Activated B cell treated with CpG ODN at 0.5 μM for 24 hours (primary cell): ENCODE measurements at places on chromosomes 7 and 10. TPM values are rescaled to one million over a fixed set of nuclear protein-coding genes. Genes with fewer than 3 reads are reported as not detected.

GRCh38 chr7:76411626-76412025, 2.1 kb upstream of the SSC4D start:
- no peaks in the 10 kb centered on the region for H3K36me3 ChIP-seq
- no peak overlapping the region for H3K4me3 ChIP-seq
- H3K27ac ChIP-seq, result no peak overlapping the region
- no peaks in the 10 kb centered on the region for H3K4me1 ChIP-seq
- H3K27me3 ChIP-seq, result no peaks in the 10 kb centered on the region

DNA sequence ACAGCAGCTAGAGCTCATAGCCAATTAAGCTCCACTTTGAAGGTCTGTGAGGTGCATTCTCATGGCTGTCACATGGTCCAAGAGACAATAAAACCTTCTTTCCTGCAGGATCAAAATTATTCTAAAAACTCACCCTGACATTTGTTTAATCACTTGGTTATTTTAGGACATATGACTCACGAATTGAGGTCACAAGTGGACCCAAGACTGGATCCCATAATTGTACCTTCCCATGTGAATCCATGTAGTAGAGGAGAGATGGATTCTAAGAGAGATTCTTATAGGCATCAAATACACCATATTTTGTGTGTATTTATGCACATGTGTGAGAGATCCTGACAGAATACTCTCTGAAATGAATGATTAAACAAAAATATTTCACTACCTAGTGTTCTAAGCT, 18.1 kb downstream of the POLR1F start:
- no peak overlapping the region for H3K27ac ChIP-seq
- no peaks in the 10 kb centered on the region for H3K36me3 ChIP-seq
- H3K4me1 ChIP-seq, result no peaks in the 10 kb centered on the region
- DNase-seq, result no peak
- no peak overlapping the region for H3K4me3 ChIP-seq

DNA sequence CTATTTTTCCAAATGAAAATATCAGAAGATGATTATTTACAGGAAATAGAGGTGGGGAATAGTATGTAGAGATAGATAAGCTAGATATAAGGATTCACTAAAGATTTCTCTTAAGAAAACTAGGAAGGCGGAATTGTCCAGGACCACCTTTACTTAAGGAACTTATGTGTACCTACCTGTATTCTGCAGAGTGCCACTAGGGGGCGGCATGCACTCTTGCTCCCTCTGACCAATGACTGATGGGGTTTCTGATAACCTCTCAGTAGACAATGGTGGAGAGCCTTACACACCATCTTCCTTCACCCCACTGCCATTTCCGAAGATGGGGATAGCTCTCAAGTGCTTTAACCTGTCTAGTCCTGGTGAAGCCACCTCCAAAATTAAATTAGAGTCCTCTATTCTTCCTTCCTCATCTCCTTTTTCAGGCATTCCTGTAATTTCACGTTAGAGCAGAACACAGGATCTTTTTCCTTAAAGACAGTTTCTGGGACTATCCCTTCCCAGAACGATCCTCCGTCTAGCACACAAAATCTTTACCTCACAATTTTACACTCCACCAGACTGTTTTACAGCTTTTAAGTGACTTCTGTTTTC, 453.1 kb downstream of the SORCS1 start:
- H3K36me3 ChIP-seq, result no peaks in the 10 kb centered on the region
- no peak overlapping the region for H3K4me3 ChIP-seq
- H3K27ac ChIP-seq, result no peak overlapping the region

DNA sequence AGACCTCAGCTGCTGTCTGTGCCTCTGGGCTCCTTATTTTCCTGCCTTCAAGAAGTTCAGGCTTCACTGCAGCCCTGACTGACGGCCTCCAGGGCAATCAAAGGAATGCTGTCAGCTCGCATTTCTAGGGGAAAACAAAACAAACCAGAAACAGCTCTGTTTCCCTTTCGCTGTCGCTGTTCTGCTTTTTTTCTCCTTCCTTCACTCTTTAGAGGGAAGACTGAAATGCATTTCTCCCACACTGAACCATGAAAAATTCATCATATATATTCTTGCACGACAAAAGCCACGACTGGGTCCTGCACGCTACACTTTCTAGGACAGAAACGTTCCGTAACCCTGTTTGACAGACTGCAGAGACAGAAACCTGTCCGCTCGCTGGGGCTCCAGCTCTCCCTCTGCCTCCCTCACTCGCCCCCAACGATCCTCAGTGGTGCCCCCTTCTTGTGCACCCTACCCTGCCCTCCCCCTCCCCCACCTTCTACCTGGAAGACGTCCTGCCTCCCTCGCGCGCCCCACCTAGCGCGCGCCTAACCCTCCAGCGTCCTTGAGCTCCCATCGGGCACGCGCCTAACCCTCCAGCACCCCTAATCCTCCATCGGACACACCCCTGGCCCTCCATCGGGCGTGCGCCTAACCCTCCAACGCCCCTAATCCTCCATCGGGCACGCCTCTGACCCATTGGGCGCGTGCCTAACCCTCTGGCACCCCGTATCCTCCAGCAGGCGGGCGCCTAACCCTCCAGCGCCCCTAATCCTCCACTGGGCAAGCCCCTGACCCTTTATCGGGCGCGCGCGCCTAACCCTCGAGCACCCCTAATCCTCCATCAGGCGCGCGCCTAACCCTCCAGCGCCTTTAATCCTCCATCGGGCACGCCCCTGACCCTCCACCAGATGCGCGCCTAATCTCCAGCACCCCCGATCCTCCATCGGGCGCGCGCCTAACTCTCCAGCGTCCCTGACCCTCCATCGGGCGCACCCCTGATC, 37.1 kb downstream of the SVOPL start:
- H3K27me3 ChIP-seq, result peaks cover 25% of the 10 kb centered on the region
- H3K36me3 ChIP-seq, result no peaks in the 10 kb centered on the region
- H3K4me3 ChIP-seq, result no peak overlapping the region

DNA sequence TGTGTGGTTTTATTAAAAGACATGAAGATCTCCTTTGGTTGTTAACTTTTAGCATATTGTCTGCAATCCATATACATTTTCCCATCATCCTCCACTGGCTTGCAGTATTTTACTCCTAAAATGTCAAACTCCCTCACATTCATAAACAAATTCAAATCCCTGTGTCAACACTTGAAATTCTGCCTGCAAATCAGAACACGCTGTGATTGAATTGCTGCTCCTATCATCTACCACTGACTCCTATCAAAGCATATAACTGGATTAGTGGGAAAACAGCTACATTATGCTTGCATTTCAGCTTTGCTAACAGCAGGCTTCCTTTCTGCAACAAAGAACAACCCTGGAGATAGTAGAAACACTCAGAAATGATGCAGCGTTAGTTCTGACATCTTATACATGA, 281.8 kb upstream of the HGF start:
- H3K4me3 ChIP-seq, result no peak overlapping the region
- DNase-seq, result no peak
- no peak overlapping the region for H3K27ac ChIP-seq
- H3K27me3 ChIP-seq, result no peaks in the 10 kb centered on the region

DNA sequence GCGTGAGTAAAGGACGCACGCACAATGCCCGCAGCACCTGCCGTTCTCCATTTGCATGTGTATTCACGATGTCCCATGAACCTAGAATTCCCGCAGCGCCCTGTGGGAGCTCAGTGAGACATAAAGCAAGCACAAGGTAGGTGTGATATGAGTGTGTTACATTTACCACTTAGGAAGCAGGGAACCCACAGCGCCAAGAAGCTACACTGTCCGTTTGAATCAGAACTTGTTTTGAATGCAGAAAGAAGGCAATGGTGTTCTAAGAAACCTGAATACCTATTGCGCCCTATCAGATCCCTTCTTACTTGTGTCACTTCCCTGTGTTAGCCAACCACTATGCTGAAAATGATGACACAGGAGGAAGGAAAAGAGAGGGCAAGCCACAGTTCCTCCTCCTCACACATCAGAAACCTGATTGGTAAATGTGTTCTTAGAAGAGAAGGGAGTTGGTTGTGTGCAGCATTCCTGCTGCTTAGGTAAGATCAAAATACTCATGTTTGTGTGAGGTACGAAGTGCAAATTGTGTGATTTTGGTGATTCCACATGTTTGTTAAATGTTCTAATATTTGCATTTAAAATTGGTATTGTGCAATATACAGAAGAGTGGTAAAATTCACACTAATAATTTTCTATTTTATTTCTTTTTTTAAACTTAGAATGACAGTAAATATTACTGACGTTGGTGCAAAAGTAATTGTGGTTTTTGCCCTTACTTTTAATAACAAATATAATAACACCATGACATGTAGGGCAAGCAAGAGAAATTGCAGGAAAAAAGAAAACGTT, 185.4 kb downstream of the SEC23IP start:
- H3K27ac ChIP-seq, result no peak overlapping the region
- no peak overlapping the region for H3K4me3 ChIP-seq
- peaks cover 15% of the 10 kb centered on the region for H3K27me3 ChIP-seq
- H3K4me1 ChIP-seq, result no peaks in the 10 kb centered on the region
- H3K36me3 ChIP-seq, result no peaks in the 10 kb centered on the region
- no peak for DNase-seq

DNA sequence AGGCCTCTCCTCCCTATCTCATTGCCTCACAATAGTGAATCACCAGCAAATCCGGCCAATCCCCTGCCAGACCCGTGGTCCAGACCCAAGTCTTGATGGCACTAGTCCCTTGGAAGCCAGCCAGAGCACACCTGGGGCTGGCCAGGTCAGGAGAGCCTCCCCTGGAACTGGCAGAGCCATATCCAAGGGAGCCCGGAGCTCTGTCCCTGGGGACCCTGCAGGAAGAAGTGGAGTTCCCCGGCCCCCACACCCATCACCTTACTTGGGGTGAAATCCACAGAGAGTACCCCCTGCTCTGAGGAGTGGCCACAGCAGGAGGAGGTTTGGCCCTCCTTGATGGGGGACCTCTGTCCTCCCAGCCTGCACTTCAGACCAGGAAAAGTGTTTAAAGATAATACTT, 122.5 kb downstream of the HECW1 start:
- H3K4me3 ChIP-seq, result no peak overlapping the region
- no peak overlapping the region for H3K27ac ChIP-seq
- no peaks in the 10 kb centered on the region for H3K36me3 ChIP-seq
- no peak for DNase-seq
- peaks cover 5% of the 10 kb centered on the region for H3K27me3 ChIP-seq

GRCh38 chr7:96328016-96328415, 6.1 kb upstream of the SLC25A13 start:
- no peak overlapping the region for H3K27ac ChIP-seq
- H3K4me3 ChIP-seq, result no peak overlapping the region
- H3K4me1 ChIP-seq, result peaks cover 14% of the 10 kb centered on the region
- H3K27me3 ChIP-seq, result peaks cover 5% of the 10 kb centered on the region

The ZWINT gene
- total RNA-seq, result 5.0 and 6.6 TPM in 2 replicates

The ANKRD22 gene
- total RNA-seq, result not detected in 2 replicates

The DRGX gene
- not detected in 2 replicates for total RNA-seq

The A1CF gene
- total RNA-seq, result not detected in 2 replicates
